Nephron progenitor cell (in vitro differentiated cells): ENCODE measurements at places on chromosomes 3 and 15.

DNA sequence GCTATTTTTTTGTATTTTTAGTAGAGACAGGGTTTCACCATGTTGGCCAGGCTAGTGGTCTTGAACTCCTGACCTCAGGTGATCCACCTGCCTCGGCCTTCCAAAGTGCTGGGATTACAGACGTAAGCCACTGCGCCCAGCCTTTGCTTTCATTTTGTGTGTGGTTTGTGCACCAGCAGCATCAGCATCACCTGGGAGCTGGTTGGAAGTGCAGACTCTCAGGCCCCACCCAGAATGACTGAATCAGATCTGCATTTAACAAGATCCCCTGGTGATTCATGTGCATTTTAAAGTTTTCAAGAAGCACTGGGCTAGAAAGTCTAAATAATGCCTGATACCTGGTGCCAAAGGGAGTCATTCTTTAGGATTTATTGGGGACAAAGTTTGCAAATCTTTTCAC is 73.4 kb upstream of the BNIP2 start:
- no peak for DNase-seq

DNA sequence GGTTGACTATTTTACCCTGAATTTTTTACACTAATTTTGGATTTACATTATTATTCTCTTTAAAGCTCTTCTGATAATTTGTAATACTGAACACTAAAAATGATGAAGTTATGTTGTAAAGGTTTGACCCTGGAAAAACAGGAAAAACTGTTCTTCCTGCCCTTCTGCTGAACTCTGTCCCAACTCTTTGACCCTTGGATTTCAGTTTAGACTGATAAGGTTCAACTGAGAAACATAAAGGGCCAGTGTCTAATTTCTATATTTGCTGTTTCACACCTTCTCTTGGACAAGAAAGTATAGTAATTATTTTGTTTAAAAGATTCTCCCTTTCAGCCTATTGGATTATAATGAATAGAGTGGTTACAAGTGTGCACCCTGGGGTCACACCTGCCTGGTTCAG is 12.8 kb upstream of the TMOD3 start:
- no peak for DNase-seq

DNA sequence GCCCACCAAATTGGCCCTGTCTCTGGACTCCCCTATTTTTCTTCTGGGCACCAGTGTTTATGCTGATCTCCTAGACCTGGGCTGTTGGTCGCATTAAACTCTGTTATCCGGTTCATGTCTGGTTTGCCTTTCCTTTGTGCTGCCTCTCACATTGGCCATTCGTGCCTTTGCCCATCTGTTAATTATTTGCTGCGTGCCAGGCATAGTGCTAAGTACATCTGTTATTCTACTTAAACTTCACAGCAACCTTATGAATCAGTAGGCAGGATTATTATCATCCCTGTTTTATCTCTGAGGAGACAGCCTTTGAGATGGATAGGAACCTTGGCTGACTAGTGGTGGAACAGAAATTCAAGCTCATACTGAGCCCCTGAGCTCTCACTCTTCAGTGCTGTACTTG is 76.0 kb downstream of the THSD4 start:
- no peak for DNase-seq

DNA sequence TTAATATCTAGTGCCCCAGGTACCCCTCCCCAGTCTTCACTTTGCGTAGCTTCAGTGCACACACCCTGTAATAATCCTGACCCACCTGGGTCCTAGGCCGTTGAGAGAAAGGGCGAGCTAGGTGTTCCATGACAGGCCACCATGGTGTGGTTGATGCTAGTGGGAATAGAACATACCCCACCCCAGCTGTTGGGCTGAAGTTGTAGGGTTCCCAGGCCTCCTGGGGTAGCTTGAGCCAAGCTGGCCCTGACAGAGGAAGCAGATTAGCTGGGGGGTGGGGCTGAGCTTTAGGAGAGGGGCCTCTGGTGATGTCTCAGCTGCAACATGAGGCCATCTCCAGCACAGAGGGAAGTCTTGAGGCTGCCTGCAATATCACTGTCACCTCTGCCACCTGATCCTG is 40.5 kb downstream of the RAB11A start:
- DNase-seq: no peak

GRCh38 chr15:53511175-53511574 is 248.3 kb downstream of the WDR72 start:
- no peak for DNase-seq

GRCh38 chr3:115245438-115245837 is 98.3 kb upstream of the ZBTB20 start:
- no peak for DNase-seq

DNA sequence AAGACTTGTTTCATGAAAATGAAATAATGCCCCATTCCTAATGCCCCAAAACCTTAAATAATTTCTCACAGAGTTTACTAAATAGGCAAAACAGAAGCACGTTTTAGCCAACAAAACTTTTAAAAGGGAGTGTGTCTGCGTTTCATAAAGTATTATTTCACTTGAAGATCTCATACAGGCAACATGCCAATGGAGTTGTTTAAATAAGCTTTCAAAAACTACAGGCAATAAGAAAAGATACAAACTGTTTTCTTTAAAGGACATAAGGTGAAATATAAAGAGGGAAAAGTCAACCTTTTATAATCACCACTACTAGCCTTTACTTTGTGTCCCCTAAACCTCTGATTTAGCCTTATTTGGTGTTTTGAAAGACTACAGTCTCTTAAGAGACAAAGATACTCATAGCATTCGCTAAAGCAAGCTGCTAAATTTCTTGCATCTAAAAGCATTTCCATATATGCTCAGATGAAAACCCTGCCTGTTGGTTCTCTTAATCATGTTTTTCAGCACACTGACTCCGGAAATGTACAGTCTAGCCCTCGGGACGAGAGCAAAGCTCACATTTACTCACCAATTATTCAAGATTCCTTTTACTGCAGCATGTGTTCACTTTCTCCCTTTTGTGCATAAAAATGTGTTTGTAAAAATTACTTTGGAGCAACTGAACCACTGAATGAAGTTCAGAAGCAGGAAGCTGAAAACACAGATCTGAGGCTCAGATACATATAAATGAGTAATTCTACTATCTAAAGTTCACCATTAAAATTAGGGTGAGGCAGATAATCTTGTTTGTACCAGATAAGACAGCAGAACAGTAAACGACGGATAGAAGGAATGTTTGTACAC is 119.0 kb downstream of the GOLIM4 start:
- DNase-seq: no peak

DNA sequence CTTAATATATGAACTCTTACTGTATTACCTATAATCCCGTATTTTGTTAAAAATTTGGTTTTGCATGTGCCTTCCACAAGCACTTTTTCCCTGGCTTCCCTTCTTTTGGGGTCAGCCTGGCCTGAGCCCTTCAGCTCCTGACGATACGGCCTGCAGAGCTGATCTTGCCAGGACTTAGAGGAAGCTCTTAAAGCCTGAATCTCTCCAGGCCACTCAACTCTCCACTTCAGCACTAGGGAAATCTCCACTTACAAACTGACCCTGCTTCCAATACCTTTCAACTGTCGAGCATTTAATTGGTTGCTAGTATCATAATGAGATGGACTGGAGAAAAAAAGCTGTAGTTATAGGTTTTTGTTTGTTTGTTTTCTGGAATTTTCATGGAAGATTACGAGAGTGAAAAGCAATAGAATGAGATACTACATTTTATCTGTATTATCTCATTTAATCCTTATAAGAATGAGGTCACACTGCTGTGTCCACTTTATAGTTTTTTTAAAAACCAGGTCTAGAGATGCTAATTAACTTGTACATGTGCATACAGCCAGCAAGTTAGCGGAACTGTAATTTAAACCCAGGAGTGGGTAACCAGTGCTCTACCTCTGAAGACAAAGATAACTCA is 54.8 kb downstream of the ZBTB38 start:
- DNase-seq: no peak

DNA sequence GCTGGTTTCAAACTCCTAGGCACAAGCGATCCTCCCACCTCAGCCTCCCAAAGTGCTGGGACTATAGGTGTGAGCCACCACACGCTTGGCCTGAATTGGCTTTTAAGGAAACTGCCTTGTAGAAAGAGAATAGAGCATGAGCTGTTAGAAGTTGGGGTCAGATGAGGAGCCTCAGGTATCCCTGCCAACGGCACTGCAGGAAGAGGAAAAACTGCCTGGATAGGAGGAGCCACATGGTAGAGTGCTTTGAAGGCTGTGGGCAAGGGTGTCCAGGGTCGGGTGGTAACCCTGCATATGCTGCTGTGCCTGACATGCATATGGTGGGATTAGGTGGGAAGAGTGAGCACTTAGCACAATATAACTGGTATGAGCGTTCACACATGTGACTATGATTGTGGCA is 55.0 kb downstream of the BSN start:
- DNase-seq: no peak

- no peak for DNase-seq
Observed at GRCh38 chr3:189071446-189071845, 100.3 kb upstream of the TPRG1 start.

DNA sequence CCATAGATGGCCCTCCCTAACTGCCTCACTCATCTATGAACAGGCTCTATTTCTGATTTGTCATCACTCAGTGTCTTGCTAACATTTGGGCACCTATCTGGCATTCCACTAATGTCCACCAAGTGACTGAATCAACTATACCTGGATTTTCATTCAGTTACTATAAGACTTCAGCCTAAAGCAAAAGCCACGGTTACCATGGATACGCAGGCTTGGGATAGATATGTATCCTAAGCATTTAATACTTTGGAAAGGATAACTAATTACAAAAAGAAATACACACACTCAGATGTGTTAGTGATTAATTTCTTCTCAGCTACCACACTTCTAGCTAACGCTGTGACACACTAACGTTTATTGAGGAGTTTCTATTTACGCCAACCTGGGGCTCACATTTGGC is 899.5 kb upstream of the CFAP20DC start:
- no peak for DNase-seq

DNA sequence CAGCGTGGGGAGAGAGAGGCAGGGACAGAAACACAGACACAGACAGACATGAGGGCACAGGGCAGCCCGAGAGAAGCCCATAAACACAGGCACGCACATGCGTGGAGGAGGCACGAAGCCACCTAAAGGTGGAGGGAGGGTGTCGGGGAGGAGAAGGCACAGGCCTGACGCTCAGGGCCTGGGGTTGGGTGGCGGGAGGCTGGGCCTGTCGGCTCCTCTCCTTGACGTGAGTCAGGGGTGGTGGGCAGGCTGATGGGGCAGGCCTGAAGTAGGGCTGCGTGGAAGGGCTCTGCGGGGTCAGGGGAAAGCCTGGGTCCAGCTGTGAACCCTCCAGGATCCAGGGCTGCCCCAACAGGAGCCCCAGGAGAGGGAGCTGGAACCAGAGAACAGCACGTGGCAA is 74.2 kb downstream of the EPHB3 start:
- DNase-seq: no peak

- DNase-seq: no peak
Observed at GRCh38 chr3:54341811-54342210, 219.5 kb downstream of the CACNA2D3 start.

DNA sequence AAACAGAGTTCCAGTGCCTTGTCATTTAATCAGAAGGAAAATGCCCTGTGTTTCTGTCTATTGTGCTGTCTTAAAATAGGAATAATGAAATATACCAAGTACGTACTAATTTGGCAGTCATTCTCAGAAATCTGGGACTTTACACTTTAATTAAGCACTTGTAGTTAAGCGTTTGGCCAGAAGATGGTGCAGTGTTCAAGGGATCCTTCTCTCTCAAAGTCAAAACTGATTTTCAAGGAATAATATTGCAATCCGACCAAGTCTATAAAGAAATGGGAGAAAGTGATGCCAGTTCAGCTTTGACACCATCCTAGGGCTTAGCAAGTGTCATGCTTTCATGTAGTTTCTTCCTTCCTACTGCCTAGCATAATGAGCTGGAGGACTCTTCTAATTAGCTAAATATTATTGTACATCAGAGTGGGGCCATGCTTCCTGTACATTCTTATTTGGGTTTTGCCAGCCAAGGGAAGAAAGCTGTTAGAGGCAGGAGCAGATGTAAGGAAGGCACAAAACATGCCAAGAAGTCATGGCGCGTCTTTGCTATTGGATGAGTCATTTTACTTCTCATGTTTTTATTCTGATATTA is 64.8 kb downstream of the SAMMSON start:
- DNase-seq: peak; percentile 33

DNA sequence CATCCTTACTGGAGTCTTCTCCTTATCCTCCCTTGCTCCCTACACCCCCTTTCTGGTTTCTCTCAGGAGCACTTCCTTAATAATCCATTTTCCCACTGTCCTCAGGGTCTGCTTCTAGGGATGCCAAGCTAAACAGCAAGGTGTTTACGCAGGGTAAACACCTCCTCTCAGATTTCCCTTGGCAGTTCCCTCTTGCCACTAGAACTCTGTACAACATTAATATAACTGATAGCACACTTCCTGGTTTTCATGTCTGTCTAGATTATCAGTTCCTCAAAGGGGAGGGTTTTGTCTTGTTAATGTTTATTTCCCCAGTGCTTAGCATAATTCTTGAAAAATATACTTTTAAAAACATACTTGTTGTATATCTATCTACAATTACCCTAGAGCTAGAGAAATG is 118.0 kb upstream of the SLC24A5 start:
- DNase-seq: no peak

DNA sequence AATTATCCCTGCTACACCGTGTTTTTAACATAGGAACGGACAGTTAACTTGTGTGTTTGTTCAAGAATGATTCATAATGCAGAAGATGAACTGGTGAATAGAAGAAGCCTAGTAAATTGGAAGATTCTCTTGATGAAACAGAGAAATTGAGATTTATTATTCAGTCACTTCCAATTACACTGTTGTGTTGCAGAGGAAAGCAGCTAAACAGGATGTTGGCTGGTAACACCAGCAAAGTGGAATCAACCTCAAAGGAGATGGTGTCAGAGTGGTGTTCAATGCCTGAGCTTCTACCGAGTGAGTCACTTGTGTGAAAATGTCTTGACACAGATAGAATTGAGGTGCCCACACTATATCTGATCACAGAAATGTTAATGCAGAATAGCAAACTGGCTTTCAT is 399.6 kb downstream of the LPP start:
- DNase-seq: no peak

GRCh38 chr3:149784064-149784704 is 8.2 kb downstream of the ANKUB1 start:
- no peak for DNase-seq

- DNase-seq: no peak
Observed at GRCh38 chr3:30248423-30248822, 358.0 kb upstream of the TGFBR2 start.

GRCh38 chr3:54706738-54707137 is 221.1 kb downstream of the LRTM1 start:
- no peak for DNase-seq

- DNase-seq: no peak
Observed at GRCh38 chr15:59998950-59999611, 5.0 kb upstream of the FOXB1 start.

GRCh38 chr3:140459462-140459861 is 218.4 kb upstream of the TRIM42 start:
- DNase-seq: no peak

GRCh38 chr3:84692261-84692660 is 266.5 kb upstream of the CADM2 start:
- no peak for DNase-seq

DNA sequence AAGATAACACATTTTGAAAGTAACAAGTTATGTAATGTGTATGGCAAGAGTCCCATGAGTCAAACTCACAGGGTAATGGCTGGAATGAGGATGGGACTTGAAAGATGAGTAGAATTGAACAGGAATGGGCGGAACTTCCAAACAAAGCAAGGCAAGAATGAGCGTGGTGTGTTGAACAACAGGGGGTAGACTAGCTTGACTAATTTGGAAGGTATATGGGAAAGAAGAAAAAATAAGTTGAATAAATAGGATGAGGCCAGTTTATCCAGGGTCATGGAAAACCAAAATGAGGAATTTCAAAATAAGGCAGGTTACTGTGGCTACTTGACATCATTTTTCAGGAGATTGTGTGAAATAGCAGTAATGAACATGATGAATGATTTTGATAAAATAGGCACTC is 2.5 kb upstream of the DPH6 start:
- no peak for DNase-seq
